Stimulated activated CD8-positive, alpha-beta memory T cell treated with anti-CD3 and anti-CD28 coated beads, Interleukin-12 subunit alpha, Interleukin-12 subunit beta, amount 100 ng/mL, for 1 hour (primary cell): ENCODE measurements at places on chromosomes 16 and 17.

- peak; percentile 37 for DNase-seq
Measured at GRCh38 chr17:2222901-2223616, 80.5 kb downstream of the SMG6 start.

- no peak for DNase-seq
Measured at GRCh38 chr16:80079072-80079471, 461.7 kb upstream of the DYNLRB2 start.

DNA sequence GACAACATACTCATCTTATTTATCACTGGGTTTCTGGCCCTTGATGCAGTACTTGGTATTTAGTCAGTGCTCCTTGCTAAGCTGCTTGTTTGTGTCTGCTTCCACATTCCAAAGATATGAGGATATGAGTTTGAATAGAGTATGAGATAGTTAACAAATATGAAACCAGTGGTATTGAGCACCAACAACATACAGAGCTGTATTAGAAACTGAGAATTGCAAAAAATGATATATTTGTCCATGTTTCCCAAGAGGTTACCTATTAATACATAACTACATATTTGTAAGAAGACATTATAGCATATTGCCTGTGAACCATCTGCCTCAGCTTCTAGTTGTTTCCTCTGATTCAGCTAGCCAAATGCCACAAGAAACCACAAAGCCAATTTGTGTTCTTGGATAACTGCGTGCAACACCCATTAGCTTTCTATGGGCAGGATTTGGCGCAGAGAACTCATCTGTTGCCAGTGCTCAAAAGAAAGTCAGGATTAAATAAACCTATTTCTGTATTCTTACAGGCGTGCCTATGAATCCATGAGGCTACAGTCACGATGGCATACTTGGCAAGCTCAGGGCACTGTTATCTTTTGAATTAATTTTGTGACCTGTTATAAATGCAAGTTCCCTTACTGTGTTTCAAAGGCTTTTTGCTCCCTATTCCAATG is 194.4 kb downstream of the MAP2K6 start:
- DNase-seq, result no peak

- no peak for DNase-seq
Measured at GRCh38 chr16:59988591-59988990, 1254.5 kb upstream of the GOT2 start.
